ENCODE measurements at places on chromosomes 16 and 17. TPM values are rescaled to one million over a fixed set of nuclear protein-coding genes. Genes with fewer than 3 reads are reported as not detected.
A peak's percentile ranks its signal among the peaks of the same experiment; 100 is the strongest.

GRCh38 chr17:77437017-77437416 lies 296.2 kb downstream of the SEC14L1 start:
- peak; percentile 91 for DNase-seq

TBC1D3D gene
- 0.27 TPM for total RNA-seq

ZG16 gene
- total RNA-seq, result not detected

- DNase-seq, result no peak
These were observed 7.6 kb downstream of the PDE6G start for GRCh38 chr17:81648707-81649085.

TM4SF5 gene
- total RNA-seq, result not detected

- no peak for DNase-seq
These were observed 12.2 kb downstream of the CD2BP2 start for GRCh38 chr16:30342751-30343490.

DNA sequence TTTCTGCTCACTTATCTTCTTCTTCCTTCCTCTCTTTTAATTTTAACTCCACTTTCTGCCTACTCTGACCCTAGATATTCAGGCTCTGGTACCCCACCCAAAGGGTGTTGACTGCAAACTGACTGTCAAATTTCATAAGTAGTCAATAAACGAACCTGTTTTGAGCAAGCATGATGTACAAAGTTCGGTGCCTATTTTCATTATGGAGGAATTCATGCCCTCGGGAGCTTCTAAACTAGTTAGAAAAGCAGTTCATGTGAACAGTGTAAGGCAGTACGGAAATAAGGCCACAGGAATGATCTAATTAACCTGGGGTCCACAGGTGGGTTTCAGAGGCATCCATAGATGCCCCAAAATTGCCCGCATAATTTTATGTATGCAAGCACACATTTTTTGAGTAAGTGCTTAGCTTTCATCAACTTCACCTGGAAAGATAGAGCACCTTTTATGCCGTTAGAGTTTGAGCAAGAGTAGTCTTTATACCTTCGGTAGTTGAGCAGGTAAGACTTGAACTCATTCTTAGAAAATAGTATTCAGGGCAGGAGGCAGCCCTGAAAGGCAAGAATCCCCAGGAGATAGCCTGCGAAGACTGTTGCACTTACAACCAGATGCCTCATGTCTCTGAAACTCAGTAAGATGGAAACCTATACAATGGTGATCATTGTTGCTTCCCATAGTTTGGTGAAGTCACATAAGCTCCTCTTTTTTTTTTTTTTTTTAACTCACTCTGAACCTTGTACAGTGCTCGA lies 36.6 kb upstream of the TBX2 start:
- DNase-seq, result no peak

DBNDD1 gene
- total RNA-seq, result 2.7 TPM

SPHK1 gene
- total RNA-seq, result 1.7 TPM

DNA sequence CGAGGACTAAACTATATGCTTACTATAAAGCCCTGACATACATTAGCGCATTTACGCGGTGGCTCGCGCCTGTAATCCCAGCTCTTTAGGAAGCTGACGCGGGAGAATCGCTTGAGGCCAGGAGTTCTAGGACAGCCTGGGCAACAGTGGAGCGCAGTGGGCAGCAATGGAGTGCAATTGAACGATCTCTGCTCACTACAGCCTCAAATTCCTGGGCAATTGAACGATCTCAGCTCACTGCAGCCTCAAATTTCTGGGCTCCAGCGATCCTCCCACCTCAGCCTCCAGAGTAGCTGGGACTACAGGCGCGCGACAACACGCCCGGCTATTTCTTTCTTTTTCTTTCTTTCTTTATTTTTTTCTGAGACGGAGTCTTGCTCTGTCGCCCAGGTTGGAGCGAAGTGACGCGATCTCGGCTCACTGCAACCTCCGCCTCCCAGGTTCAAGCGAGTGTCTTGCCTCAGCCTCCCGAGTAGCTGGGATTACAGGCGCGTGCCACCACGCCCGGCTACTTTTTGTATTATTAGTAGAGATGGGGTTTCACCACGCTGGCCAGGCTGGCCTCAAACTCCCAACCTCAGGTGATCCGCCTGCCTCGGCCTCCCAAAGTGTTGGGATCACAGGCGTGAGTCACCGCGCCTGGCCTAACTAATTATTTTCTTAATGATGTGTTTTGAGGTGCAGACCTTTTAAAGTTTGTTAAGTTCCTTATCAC lies 506 bp upstream of the COG7 start:
- no peak for DNase-seq

GRCh38 chr17:41518789-41519449 lies at the start of gene KRT15:
TSS of gene KRT15 (minus strand) at chr17:41518890. CDS start at chr17:41518827, 63 bp downstream.
- DNase-seq, result no peak

GRCh38 chr16:17365591-17366298 lies 105.0 kb downstream of the XYLT1 start:
- no peak for DNase-seq

- no peak for DNase-seq
These were observed 17.9 kb downstream of the WNT9B start for GRCh38 chr17:46869296-46869695.

- DNase-seq, result no peak
These were observed 34.6 kb downstream of the KANSL1 start for GRCh38 chr17:46158323-46159296.

NHLRC4 gene
- 1.5 TPM for total RNA-seq

GRCh38 chr17:76826330-76827068 lies 41.7 kb upstream of the MGAT5B start:
- peak; percentile 42 for DNase-seq

DNA sequence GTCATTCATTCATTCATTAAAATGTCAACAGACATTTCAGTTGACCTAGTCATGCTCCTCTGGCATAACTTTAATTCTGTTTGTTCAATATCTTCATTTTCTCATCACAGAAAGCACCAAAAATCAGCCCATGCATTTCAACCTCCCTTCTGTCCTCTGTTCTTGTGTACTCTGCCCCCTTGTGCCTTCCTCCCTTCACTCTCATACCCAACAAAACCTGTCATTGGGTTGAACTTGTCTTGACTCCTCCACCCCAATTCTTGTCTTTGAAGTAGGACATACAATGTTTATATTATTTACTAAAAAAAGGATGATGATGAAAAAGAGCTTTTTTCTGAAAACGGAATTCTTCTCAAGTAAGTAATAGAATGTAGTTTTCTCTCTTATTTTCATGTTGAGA lies 43.8 kb downstream of the COX10 start:
- no peak for DNase-seq

- DNase-seq, result peak; percentile 97
These were observed at the start of gene NAGLU for GRCh38 chr17:42536048-42536371. TSS of gene NAGLU (plus strand) at chr17:42536241. CDS start at chr17:42536273, 32 bp downstream.

CNTNAP4 gene
- 9.0 TPM for total RNA-seq

DNA sequence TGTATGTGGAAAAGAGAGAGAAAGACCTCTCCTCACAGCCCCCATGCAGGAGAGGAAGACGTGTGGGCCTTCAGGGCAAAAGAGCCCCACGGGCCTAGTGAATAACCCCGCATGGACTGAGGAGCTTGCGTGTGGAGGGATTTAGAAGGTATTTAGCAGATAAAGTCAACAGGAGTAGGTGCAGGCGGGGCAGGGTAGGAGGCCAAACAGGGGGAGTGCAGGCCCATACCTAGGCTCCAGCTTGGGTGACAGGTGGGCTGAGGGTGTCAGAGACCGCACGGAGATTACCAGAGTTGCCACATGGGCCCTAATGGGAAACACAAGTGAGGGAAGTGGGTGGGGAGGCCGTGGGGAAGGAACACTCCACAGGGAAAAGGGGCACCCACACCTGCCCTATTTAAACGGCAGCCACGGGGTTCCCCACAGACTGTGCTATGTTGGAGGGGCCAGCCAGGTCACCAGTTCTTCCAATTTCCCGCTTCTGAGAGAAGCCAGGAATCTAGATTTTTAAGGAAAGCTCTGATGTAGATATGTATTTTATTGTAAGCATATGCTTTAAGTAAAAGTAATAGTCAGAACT lies 8.2 kb upstream of the CNGB1 start:
- DNase-seq, result no peak

GRCh38 chr17:47735536-47736011 lies 2.5 kb downstream of the TBX21 start:
- DNase-seq, result no peak

DNA sequence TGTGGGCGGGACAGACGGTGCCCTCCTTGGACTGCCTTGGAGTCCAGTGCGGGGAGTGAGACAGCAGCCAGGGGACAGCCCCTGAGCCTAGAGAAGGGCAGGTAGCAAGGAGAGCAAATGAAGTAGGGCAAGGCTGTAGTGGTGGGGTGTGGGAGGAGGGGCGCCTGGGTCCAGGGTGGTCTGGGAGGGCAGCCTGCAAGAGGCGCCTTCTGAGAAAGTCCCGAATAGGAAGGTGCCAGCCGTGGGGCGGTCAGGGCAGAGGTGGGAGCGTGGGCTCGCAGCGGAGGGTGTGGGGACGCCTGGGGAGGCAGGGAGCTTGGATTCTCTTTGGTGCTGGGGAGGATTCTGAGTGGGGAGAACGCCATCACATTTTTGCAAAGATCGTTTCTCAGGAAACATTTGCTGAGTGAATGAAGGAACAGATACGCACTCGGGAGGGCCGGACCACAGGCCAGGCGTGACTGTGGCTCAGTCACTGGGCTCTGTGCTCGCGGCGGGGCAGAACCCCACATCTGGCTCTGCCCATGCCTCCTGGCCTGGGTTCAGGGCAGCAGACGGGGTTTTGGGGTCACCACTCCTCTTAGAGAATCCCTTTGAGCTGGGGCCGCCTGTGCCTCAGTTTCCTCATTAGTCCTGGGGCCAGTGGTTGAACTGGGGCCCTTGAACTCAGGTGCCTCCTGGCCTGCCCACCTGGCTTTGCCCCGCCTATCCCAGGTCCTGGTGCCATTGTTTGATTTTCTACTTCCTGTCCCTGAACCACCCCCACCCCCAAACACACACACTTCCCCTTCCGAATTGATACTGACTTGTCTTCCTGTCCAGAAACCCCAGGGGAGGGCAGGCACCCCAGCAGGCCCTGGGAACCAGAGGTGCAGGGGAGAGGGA lies 4.2 kb downstream of the SNN start:
- DNase-seq, result no peak
